ENCODE measurements at places on chromosomes 6 and 20.

GRCh38 chr6:164415832-164416563 is 893.4 kb downstream of the C6orf118 start:
- DNase-seq, result no peak

GRCh38 chr6:34178357-34179105 is 32.6 kb upstream of the GRM4 start:
- no peak for DNase-seq

GRCh38 chr20:23361119-23361475 is 885 bp upstream of the GZF1 start:
- DNase-seq, result no peak

- no peak for DNase-seq
Observed at GRCh38 chr6:18264923-18265377, 620 bp upstream of the DEK start.

DNA sequence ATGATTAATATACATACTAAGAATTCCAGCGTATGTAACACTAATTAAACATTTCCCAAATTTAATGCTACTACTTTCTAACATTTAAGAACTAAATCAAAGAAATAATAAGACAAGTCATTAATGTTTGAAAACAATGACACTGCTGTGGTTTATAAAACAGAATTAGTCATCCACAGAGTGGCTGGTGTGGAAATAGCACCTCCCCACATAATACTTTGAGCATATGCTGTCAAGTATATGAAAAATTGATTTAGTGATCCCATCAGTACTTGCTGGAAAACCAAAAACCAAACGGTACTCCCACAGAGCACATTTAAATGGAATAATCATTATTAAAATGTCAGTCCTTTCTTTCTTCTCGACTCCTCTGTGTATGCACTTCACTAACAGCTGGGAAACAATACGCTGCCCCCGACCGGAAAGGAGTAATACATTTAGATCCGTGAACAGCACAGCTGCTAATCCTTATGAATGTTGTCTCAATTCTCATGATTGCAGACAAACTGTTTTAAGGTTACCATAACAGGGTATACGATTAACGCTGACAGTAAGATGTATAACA is 78.4 kb downstream of the PREP start:
- no peak for DNase-seq

GRCh38 chr20:50918403-50918802 is 12.8 kb downstream of the ADNP start:
- peak; percentile 33 for DNase-seq

GRCh38 chr20:22795871-22796270 is 211.5 kb upstream of the FOXA2 start:
- peak; percentile 90 for DNase-seq

- DNase-seq, result no peak
Observed at GRCh38 chr6:41294214-41294872, 7.9 kb upstream of the TREM1 start.

DNA sequence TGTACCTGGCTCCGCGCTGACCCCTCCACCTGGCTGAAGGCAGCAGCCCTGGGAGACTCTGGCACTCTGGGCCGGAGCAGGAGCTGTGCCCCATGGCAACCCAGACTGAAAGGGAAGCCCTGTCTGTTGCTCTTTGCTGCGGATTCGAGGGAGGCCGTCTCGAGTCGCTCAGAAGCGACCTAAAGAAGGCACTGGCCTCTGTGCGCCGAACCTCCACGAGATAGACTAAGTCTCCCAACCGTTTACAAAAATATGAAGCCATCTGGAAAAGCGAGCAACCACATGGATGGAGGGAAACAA is 10.5 kb upstream of the TBX18 start:
- no peak for DNase-seq

GRCh38 chr6:2740581-2740980 is 10.1 kb downstream of the MYLK4 start:
- DNase-seq, result no peak

DNA sequence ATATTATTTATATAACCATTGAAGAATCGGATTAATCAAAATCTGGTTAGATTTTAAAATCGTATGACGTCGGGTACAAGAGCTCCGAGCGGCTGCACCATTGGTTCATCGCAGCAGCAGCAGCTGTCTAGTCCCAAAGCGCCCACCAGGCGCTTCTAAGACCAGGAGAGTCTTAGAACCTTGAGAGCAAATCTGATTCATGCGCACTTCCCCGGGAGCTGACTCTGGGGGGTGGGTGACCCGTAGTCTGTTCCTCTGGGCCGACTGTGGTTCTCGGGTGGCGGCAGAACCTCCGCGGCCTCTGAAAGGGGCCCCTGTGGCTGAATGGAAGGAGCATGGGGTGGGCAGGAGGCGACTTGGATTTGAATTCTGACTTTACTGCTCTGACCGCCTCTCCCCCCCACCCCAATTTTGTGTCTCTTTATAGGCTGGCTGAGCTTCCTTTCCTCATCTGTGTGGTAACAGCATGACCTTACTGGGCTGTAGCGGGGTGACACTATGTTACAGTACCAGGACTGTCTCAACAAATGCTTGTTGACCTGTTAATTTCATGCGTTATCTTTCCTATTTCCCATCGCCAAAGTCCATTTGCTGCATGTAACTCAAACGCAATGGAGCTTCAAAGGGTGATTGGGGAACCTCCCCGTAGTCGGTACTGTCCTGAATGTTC is 119.7 kb downstream of the RTN4IP1 start:
- no peak for DNase-seq

DNA sequence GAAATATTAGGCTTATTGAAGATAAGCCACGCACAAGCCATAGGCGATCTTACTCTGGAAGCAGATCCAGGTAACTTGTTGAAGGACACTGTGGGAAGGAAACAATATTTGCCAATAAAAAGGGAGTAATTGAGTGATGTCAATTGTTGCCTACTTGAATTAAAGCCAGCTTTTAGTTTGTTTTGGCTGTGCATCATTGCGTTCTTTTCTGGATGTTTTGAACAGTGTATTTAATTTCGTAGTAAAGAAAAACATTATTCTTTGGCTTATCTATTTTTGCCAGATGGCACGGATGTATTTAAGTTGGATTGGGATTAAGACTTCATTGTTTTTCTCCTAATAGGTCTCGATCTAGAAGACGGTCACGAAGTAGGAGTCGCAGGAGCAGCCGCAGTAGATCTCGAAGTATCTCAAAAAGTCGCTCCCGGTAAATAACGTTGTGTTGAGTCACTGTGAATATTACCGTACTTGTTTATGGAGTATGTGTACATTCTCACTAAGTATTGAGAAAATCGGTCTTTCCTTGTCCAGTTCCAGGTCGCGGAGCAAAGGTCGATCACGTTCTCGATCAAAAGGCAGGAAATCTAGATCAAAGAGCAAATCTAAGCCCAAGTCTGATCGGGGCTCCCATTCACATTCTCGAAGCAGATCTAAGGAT is 2.6 kb downstream of the SRSF6 start:
- no peak for DNase-seq

DNA sequence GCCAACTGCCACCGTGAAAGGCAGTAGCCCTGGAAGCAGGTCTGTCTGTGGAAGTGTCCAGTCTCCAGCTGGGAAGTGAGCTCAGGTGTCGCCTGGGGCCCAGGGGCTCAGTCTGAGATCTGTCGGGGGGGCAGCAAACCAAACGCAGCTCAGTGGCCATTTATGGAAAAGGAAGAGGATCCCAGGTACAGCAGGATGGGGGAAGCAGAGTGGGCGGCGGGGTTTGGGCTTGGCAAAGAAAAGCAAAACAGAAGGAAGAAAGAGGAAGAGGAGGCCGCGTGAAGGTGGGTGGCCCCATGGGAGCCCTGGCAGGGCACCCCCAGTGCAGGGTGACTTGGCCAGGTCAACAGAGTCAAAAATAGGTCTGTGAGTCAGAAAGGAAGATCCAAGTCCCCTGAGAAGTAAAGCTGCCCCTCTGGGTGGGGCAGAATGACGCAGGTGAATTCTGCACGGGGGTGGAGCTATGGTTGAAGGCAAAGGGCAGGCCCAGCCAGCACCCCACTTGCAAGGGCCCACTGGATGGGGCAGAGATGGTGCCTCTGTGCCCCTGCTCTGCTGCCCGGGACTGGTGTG is 5.3 kb downstream of the PXDC1 start:
- DNase-seq, result no peak

DNA sequence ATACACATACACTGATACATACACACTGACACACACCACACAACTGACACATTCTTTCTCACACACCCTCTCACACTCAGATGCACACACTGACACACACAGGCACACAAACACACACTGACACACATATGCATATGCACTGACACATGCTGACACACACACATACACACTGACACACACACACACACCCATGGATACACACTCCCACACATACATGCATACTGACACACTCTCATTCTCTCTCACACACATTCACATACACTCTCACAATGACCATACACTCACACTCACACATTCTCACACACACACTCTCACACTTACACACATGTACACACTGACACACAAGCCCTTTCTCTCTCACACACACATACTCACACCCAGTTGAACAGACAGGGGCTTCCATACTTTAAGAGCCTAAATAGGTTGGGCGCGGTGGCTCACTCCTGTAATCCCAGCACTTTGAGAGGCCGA is 236.4 kb downstream of the LRFN2 start:
- DNase-seq, result no peak

DNA sequence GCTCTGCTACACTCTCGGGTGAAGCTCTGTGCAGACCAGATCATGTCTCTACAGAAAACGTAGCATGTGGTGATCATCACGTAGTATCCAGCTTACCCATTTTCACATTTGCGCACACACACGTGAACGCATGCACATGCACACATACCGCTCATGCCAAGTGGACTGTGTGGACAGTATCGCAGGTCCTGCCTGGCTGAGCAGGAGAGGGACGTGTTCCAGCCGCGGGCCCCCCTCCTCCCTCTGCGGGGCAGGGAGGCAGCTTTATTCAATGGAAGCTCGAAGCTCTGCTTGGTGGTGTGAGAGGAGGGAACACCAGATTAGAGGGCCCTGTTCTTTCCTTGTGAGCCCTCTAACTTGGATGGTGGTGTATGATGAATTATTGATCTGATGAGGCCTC is 51.1 kb downstream of the CDH26 start:
- no peak for DNase-seq

- no peak for DNase-seq
Observed at GRCh38 chr20:34299556-34300255, 3.4 kb downstream of the AHCY start.

DNA sequence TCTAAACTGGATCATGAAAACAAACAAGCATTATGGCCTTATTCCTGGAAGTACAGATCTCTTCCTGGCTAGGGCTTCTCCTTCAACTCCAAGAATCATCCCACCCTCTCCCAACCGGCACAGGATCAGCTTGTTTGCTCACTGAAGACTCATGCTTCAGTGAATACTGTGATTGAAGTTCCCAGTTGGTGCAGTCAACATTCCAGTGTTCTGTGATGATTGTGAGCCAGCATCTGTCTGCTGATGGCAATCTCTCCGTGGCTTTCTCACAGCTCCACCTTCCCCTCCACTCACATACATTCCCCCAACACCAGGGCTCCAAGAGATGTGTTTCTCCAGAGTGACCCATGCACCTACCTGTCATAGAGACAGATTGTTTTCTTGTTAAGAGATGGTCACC is 421.3 kb upstream of the BTBD3 start:
- no peak for DNase-seq

GRCh38 chr20:3461911-3462677 is 8.7 kb upstream of the ATRN start:
- no peak for DNase-seq

GRCh38 chr20:33716498-33716897 is 3.6 kb downstream of the PXMP4 start:
- DNase-seq, result no peak

- no peak for DNase-seq
Observed at GRCh38 chr6:3393836-3394202, 63.0 kb downstream of the SLC22A23 start.

- peak; percentile 29 for DNase-seq
Observed at GRCh38 chr6:116287689-116288282, 8.1 kb upstream of the TSPYL1 start.

DNA sequence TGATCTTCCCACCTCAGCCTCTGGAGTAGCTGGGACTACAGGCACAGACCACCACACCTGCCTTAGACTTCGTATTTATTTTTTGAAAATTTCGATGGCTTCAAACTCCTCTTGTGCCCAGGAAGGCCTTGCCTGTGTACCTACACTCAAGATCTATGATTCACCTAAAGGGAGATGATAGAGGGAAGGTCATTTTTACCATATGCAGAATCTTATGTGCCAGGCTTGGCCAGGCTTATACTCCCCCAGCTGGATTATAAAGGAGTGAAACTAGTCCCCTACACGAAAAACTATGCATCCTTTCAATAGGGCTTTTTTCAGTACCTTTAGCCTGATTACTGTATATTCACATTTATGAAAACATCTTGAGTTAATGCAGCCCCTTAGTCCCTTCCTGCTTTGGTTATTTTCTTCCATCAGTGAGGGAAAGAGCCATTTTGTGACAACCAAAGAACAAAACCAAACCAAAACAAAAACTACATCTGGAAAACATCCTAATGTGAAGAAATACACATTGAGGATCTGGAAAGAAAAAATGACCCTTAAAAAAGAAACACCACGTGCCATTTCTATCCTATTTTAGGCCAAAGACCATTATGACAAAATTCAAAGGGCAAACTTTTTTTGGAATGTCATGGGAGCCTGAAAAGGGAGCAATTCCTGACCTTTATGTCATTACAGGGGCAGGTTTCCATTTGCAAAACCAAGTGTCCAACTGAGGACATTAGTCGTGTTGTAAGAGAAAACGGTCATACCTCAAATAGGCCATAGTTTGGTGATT is 34.7 kb downstream of the RIPOR2 start:
- DNase-seq, result no peak

DNA sequence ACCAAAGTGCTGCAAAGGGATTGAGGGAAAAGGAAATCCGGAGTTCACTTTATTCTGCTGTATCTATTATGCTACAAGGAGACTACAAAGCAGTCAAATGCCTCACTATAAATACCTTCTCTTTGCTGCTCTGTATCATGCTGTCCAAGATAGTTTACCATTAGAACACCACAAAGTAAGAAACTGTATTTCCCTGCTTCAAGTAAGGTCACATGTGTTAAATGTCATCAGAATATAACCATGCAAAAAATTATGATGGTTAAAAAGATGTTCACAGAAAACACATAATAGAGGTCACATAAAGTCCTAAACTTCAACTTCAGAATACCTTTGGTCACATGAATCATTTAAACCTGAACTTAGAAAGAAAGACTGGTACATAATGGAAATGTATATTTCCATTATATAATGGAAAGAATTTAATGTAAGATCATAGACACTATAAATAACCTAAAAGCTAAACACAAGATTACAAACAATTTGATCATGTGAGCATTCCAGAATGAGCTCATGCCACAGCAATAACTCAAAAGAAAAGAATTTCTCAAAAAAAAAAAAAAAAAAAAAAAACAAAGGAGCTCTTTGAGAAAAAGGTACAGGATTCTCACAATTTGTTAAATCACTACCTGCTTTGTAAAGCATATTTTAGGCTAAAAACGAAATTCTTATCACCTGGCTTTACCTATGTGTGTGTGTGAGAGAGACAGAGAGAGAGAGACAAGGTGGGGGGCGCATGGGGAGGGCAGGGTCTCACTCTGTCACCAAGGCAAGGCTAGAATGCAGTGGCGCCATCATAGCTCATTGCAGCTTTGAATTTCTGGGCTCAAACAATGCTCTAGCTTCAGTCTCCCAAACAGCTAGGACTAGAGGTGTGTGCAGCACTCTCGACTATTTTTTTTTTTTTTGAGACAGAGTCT is 58.7 kb downstream of the KIF13A start:
- DNase-seq, result peak; percentile 48

Data from AG08395 (cell line).